ENCODE measurements at places on chromosomes 6 and 20.

GRCh38 chr6:39840781-39841180 lies 48.6 kb downstream of the DAAM2 start:
- DNase-seq = no peak

DNA sequence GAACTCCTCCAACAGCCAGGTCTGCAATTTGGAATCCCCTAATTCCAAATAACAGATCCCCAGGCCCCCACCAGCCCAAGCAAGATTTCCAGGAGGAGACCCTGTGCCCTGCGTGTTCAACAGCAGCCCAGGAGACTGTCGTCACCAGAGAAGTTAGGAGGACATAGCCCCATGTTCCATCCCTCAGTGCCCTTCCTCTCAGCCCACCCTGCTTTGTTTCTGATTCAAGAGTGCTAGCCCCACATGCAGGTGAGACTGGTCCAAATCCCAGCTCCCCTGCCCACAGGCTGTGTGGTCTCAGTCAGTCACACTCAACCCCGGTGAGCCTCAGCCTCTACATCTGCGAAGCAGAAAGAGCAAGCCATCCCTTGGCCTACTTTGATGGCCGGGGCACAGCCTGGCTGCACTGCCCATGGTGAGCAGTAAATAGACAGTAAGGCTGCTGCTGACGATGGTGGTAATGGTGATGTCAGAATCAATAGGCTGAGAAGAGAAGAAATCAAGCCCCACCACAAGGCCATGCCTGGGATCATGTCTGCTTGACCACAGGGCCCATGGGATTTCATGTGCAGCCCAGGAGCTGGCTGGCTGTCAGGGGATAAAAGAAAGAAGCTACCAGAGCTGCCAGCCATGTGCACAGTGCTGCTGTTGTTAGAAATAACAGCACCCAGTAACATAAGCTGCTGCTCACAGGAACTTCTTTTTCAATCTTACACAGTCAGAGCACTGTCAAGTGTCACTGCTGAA lies 51.5 kb upstream of the NXT1 start:
- no peak for DNase-seq

DNA sequence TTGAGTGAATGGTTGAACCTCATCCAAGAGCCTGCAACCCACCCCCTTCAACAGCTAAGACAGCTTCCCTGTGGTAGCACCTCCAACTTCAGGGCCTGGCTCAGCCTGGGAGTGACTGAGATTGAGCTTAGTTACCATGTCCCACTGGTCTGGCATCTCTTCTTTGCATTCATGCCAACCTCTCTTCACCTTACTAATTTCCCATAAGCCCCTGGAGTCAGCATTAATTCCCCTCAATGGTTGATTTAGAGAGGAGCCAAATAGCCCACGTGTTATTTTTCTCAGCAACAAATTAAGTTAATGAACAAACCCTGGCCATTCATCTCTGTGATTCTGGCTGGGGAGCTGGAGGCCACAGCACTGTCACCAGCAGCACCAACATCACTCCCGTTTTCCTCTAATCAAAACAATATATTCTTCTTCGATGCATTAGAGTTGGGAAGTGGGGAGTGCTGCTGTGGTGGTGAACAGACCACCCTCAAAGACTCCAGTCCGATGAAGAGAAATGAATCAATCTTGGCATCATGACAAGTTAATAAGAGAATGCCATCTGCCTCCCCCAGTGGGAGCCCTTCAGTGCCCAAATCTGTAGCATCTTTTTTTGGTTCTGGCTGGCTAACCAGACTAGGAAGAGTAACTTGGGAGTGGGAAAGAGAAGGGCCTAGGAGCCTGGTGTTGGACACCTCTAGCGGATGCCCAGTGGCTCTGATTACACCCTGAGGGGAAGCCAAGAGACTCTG lies 316.9 kb upstream of the RNF24 start:
- no peak for DNase-seq

DNA sequence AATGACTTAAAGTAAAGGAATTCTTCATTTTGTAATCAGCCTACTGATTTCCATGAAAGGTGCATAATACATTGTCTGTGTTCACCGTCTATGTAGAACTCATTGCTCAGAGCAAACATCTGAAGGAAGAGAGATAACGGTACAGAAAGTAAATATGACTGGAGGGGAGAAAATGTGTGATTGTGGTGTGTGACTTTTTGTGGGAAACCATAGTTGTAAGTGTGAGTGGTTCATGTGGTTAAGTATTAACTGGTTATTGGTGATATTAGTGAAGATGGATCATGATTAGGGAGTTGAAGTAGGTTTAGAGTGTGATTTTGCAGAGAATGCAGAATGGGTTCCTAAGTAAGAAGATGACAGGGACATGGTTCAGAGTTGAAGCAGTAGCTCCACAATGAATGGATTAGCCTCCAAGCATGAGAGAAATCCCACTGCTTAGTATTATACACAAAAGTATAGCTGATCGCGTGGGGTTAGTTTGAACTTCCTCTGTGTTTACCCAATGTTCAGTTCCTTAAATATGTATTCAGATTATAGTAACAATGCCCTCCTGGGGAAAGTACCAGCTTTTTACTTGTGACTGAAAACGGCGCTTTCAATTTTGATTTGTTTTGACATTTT lies 368.9 kb downstream of the UTRN start:
- no peak for DNase-seq

DNA sequence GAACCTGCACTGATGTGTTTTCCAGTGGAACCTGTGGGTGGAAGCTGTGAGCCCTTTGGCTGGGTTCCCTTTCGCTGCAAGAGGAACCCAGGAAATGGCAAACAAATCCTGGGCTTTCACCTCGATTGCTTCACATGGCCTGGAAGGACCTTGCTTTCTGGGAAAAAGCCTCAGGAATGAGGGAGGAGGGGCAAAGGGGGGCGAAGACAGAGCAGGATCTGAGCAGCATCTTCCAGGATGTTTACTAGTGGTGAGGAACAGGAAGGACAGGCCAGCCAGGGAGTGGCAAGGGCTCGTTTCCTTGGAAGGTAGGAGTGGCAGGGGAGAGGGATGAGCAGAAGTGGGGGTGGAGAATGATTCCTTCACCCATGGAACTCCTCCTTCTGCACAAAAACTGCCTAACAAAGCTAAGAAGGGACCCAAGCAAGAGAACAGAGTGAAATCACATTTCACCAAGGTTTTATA lies 5.9 kb downstream of the SLC2A10 start:
- no peak for DNase-seq

GRCh38 chr6:137776786-137777686 lies 90.0 kb upstream of the TNFAIP3 start:
- no peak for DNase-seq

DNA sequence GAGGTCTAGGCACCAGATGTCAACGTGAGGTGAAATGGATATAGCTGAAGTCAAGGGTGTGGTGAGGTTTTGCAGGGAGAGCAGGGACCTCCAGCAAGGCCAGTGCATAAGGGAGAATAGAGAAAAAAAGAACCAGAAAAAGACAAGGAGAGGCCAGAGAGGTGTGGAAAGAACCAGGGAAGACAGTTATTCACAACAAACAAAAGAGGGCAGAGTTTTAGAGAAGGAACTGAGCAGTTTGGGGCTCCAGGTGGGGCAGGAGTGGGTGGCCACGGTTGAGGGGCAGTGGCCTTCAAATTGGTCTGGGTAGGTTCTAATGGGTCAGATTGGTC lies 11.6 kb upstream of the NQO2 start:
- no peak for DNase-seq

DNA sequence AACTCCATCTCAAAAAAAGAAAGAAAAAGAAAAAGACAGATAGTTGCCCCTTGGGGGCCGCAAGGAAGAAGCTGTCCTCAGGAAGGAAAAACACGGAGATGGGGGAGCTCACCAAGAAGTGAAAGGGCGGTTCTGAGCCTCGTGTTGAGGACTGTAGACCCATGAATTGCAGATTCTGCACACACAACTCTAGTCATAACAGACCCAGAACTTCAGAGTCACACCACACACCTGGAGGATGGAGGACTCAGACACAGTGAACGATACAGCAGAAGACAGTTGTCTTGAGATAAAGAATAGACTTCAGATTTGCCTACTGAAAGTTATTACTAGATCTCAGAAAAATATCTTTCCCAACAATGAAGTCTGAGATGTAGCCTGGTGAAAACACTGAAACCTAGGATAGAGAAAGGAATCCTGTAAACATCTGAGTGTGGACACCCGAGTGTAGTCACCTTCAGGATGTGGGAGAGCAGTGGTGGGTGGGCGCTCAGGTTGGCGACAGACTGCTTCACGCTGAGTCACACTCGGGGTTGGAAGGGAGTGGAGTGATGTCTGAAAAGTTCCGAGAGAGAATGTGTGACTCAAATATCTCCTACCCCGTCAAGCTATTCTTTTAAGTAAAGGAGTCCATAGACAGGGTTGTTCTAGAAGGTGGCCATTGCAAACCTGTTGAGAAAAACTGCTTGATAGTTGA lies 88.1 kb downstream of the MAP3K4 start:
- no peak for DNase-seq

DNA sequence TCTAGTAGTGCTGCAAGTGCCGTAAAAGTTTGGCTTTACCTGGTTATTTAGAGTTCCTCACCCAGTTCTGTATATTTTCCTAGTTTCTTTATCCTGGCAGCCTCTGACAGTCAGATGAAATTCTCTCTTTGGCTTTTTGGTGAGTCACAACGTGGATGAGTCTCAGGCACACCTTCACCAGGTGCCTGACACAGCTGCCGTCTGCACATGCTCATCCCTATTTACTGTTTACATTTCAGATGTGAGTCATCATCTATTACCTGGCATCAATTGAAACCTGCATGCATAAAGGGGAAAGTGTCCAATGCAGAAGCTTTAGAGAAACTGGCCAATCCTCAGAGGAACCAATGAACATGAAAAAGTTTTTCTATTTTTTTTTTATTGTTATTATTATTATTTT lies 33.3 kb upstream of the ADGRF4 start:
- DNase-seq = no peak

DNA sequence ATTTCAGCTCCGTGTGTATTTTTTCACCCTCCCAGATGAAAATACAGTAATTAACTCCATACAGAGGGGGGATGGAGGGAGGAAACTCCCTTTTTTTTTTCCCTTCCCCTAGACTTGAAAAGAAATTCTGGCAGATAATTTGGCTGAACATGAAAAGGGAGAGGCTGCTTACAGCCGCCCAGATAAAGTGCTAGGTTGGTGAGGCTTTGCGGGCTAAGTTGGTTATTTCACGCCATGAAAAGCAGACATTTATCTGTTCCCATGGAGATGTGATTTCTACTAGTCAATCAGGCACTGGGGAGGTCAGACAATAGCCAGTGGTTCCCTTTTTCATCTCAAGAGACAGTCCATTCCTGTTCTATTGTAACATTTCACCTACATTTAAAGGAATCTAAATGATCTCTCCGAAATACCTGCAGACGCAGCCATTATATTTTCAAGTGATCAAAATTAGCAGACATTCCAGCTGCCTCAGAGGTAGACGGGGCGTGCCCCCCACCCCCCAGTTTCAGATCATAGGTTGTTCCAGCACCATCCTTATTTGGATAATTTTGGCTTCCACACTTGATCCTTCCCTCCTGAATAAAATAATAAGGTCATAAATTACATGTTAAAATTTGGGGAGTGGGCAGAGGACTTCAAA lies 143.9 kb upstream of the ZNF217 start:
- DNase-seq = no peak

GRCh38 chr6:74409447-74409846 lies 713.4 kb downstream of the CD109 start:
- no peak for DNase-seq

- no peak for DNase-seq
Observed at GRCh38 chr6:163229050-163229449, 185.5 kb upstream of the QKI start.

GRCh38 chr6:17866876-17867444 lies 120.5 kb downstream of the KIF13A start:
- peak; percentile 44 for DNase-seq

DNA sequence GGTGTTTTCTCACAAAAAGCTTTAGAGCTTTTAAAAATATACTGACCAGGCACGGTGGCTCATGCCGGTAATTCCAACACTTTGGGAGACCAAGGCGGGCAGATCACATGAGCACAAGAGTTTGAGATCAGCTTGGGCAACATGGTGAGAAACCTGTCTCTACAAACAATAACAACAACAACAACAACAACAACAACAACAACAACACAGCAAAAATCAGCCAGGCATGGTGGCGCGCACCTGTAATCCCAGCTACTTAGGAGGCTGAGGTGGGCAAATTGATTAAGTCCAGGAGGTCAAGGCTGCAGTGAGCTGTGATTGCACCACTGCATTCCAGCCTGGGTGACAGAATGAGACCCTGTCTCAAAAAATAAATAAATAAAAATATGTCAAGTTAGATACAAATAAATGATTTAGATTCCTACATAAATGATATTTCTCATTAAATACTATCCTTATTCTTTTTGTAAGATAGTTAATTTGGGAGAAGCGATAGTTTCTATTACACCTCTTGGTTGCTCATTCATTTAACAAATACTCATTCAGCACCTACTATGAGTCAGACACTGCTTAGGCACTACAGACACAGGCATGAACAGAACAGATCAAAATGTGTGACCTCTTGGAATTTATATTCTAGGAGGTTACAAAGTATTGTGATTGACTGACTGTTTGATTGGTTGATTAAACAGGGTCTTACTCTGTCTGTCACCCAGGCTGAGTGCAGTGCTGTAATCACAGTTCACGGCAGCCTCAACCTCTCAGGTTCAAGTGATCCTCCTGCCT lies 83.5 kb upstream of the BEND3 start:
- DNase-seq = no peak

DNA sequence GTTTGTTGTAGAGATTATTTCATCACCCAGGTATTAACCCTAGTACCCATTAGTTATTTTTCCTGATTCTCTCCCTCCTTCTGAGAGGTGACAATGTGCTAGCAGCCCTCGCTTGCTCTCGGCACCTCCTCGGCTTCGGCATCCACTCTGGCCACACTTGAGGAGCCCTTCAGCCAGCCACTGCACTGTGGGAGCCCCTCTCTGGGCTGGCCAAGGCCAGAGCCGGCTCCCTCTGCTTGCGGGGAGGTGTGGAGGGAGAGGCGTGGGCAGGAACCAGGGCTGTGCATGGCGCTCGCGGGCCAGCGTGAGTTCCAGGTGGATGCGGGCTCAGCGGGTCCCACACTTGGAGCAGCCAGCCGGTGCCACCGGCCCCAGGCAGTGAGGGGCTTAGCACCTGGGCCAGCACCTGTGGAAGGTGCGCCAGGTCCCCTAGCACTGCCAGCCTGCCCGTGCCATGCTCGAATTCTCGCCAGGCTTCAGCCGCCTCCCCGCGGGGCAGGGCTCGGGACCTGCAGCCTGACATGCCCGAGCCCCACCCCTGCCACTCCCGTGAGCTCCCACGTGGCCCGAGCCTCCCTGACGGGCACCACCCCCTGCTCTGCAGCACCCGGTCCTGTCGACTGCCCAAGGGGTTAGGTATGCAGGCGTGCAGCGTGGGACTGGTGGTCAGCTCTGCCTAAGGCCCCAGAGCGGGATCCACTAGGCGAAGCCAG lies 221.9 kb downstream of the WDR27 start:
- no peak for DNase-seq

Measured in anterior cingulate cortex (tissue), 58 donors.